ENCODE measurements at places on chromosomes 1 and 21.

- DNase-seq: no peak
Measured at GRCh38 chr21:36076878-36077655, 7.2 kb downstream of the CBR1 start.

GRCh38 chr1:95096218-95096841 is 20.8 kb upstream of the TLCD4 start:
- no peak for DNase-seq

DNA sequence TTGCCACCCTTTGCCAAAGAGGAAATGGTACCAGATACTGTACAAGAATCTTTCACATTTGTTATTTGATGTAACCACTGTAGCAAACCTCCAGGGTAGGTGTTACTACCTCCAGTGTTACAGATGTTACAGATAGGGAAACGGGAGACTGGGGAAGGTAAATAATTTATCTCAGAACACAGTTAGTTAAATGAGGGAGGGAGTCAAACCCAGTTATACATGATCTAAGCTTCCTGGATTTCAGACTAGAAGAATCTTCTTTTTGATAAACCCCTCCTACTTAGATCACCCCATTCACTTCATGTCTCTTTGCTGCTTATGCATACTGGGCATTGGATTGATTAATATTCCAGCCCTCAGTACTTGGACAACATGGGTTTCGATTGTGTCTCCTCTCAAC is 276.4 kb downstream of the HHAT start:
- no peak for DNase-seq

- DNase-seq: no peak
Measured at GRCh38 chr1:222012816-222013215, 270.9 kb upstream of the DUSP10 start.

DNA sequence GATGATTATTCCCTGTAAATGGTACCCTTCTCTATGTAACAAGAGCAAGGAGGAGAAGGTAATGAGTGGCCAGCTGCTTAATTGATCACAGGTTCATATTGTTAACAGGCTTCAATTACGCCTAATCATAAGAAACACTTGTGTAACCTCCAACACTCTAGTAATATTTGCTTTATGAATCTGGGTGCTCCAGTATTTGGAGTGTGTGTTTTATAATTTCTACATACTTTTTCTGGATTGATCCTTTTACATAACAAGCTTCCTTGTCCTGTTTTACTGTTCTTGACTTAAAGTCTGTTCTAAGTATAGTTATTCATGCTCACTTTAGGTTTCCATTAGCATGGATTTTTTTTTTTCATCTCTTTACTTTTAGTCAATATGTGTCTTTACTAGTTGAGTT is 984.2 kb downstream of the AMY1C start:
- DNase-seq: no peak

GRCh38 chr1:161073474-161074121 is 3.9 kb upstream of the ARHGAP30 start:
- DNase-seq: no peak
